GM18507 (cell line): ENCODE measurements at places on chromosomes 3 and 15.

- DNase-seq, result no peak
Measured at GRCh38 chr15:81380668-81381067, 6.7 kb upstream of the TMC3 start.

- no peak for DNase-seq
Measured at GRCh38 chr3:186922224-186922623, 8.1 kb upstream of the ST6GAL1 start.

DNA sequence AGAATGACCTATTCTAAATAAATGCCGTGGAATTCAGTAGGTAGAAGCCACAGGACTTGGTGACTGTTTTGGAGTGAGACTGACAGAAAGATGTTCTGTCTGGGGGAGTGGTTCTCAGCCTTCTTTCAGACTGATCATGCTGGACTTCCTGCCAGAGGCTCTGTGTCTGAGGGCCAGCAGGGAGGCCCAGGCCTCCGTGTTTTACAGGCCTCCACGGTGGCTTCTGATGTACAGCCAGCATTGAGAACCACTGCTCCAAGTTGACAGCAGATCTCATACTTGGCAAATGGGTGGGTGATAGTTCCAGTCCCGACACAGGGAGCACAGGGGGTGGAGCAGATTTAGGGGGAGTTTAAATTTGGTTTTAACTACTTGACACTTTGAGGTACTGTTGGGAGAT lies 6.7 kb upstream of the PIGZ start:
- no peak for DNase-seq

GRCh38 chr3:127226946-127227842 lies 34.3 kb downstream of the PRR23E start:
- no peak for DNase-seq

- DNase-seq, result no peak
Measured at GRCh38 chr3:110307065-110307809, 764.4 kb upstream of the NECTIN3 start.

- DNase-seq, result no peak
Measured at GRCh38 chr3:187519428-187519890, 150.7 kb downstream of the SST start.

DNA sequence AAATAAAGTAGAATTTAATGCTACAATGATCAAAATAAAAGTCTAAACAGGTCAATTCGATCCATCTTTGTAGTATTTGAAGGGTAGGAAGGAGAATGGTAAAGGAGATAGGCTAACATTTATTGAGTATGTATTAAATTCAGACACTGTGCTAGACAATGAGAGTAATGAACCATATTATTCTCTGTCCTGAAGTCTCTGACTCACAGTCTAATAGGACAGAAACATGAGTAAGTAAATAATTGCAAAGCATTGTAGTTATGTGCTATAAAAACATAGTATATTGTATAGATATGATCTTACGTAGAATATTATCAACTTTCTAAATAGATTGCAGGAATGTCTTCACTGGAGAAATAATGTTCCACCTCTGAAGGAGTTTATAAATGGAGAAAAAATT lies 64.5 kb downstream of the MDFIC2 start:
- no peak for DNase-seq

DNA sequence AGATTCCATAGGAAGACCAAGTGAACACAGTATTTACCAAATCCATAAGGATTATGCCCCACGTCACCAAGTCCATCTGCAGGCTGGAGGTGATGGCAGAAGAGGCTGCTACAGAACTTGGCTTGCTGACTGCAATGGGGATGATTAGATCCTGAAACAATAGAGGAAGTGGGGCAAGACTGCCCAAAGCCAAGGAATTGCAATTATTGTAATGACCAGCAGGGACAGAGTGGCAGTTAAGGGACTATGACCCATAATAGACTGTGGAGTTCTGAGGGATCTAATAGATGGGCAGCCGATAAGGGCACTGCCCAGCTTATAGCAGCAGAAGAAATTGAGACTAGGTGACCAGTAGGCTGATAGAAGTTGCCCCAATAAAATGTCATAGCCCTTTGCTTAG lies 108.4 kb downstream of the MINAR1 start:
- no peak for DNase-seq

DNA sequence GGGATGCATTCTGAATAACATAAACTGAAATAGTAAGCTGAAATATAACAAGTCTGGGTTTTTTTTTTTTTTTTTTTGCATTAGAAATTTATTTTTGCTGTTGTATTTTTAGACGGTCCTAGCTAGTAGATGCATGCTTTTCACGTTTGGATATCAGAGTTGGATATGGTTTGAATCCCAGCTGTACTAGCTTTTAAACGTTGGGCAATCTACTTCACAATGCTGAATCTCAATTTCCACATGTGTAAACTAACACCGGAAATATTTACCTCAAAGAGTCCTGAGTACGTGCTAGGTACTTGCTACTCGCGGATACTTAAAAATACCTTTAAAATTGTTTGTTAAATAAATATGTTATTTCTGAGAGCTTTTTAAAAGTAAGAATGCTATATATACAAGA lies 139.8 kb downstream of the BBX start:
- DNase-seq, result no peak

- DNase-seq, result no peak
Measured at GRCh38 chr3:72413228-72413627, 435.0 kb downstream of the SHQ1 start.

GRCh38 chr3:52253314-52254304 lies 8.1 kb downstream of the PPM1M start:
- no peak for DNase-seq

DNA sequence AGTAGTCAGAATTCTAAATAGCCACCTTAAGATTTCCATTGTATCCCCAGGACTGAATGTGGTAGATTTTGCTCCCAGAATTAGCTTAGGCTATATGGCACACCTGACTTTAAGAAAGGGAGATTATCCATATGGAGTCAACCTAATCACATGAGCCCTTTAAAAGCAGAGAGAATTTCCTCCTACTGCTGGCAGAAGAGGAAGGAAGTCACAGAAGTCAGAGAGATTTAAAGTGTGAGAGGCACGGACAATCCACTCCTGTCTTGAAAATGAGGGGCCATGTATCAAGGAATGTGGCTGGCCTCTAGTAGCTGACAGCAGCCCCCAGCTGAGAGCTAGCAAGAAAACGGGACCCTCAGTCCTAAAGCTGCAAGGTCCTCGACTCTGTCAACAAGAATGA lies 26.8 kb downstream of the LRRC31 start:
- DNase-seq, result no peak
